ENCODE measurements at places on chromosomes 5 and 9.

DNA sequence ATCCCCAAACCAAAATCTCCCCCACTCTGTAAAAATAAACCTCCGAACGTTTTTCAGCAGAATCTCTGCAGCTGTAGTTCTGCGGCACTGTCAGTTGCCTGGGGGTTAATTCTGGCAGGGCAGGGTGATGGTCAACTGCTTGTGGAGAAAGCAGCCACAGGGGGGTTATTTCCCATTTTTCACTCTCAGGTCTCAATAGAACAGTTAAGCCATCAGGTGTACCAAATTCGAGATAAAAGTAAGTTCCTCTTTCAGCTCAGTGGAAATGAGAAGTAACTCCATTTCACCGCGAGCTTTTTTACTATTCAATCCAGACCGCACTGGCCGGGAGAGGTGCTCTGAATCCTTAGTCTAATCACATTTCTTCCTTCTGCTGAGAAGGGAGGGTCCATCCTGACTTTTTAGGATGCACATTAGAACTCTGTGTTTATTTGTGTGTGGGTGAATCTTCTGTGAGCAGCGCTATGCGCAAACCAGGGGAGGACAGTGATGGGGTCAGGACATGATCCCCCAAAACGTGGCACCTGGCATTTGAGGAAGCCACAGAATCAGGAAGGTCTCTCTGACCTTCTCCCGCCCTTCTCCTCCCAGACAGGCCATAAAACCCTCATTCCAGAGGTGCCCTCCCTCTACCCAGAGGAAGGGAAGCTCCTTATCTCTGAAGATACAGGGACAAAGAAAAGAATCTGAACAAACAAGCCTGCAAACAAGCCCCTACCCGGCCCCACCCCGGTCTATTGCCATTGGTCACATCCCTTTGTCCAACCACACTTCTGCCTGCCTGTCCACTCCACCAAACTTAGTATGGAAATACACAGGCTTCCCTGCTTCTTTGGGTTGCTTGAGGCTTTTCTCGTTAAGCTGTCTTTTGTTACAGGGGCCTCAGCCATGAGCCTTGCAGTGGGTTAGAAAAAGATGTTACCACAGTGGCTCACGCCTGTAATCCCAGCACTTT, 229.0 kb downstream of the ROR2 start:
- no peak for DNase-seq

- no peak for DNase-seq
Measured at GRCh38 chr5:170861917-170862766, at the start of gene RANBP17. TSS of gene RANBP17 (plus strand) at chr5:170862018.

- no peak for DNase-seq
Measured at GRCh38 chr5:116583085-116583861, 8.7 kb upstream of the SEMA6A start.

- no peak for DNase-seq
Measured at GRCh38 chr5:87551911-87552310, 139.2 kb upstream of the CCNH start.

DNA sequence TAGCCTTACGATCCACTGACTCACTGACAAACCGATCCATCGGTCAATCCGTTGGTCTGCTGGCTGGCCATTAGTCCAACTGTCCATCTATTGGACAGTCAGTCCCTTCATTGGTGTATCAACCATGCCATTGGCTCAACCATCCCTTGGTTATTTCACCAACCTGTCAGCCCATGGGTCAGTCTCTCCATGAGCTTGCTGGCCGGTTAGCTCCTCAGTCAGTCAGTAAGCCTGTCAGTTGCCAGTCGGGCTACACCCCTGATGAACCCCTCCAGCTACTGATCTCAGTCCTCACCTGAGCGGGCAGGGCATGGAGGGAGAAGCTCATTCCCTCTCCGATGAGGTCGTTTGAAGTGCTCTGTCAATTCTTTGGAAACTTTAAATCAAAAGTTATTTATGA, 166.5 kb downstream of the FGF18 start:
- DNase-seq = no peak

All from activated effector memory CD4-positive, alpha-beta T cell treated with Interleukin-2 at 50 U/mL for 16 hours (primary cell).